ENCODE measurements at places on chromosomes 5 and 9.

DNA sequence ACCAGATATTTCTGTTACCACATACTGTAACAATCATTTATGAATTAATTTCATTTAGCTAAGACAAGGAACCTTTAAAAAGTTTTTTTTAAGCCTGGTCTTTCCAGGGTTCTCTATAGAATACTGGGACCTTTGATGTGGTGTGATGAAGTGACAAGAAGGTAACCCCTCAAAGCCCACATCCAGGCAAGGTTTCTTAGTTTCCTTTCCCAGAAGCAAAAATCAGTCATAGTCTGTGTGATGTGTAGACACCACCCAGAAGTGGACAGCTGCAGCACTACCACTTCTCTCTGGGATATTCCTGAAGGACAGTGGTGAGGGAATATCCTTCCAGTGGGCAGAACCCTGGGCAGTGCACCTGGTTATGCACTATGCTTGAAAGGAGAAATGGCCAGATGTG lies 115.6 kb downstream of the TTC39B start:
- no peak for DNase-seq

GRCh38 chr5:41345295-41345694 lies 132.0 kb upstream of the C6 start:
- DNase-seq = no peak

DNA sequence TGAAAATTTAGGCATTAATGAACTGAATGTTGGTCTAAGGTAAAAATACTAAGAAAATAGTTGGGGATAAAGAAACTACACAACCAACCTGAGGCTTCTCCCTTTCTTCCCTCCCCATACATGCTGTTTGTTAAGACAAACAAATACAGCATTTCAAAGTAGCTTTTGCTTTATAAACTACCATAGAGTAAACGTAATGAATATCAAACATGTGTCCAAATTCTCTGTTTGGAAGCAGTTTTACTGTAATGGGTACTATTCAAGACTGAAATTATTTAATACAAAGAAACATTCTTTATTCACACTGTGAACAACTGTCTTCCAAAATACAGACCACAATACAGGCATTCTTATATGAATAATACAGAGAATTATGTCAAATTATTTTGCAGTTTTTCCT lies 52.0 kb downstream of the SLC44A1 start:
- no peak for DNase-seq

DNA sequence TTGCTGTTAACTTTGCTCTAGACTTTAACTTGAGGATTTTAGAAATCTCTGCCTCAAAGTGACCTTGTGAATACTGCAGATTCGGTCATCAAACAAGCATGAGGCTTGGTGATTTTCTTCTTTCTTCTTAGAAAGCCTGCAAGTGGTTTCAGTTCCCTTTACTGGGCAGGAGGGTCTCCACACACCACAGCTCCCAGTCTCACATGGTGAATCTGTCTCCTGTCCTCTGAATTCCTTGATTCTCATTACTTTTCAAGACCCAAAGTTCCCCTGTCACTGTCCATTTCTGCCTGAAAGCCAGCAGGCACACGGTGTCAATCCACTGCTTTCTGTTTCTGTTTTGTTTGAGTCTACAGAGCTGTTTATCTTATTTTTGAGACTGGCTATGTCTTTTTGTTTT lies 14.1 kb downstream of the HSPB3 start:
- DNase-seq = no peak

GRCh38 chr5:31770998-31771397 lies 132.1 kb downstream of the PDZD2 start:
- no peak for DNase-seq

GRCh38 chr5:36861871-36862270 lies 14.7 kb upstream of the NIPBL start:
- no peak for DNase-seq

GRCh38 chr5:131609774-131610173 lies 25.3 kb downstream of the RAPGEF6 start:
- no peak for DNase-seq

- no peak for DNase-seq
These were observed 126.1 kb downstream of the GAS1 start for GRCh38 chr9:86821006-86821845.

- no peak for DNase-seq
These were observed 283.1 kb upstream of the ADAMTSL1 start for GRCh38 chr9:18190671-18191374.

GRCh38 chr5:58018016-58018415 lies 441.9 kb downstream of the PLK2 start:
- no peak for DNase-seq

DNA sequence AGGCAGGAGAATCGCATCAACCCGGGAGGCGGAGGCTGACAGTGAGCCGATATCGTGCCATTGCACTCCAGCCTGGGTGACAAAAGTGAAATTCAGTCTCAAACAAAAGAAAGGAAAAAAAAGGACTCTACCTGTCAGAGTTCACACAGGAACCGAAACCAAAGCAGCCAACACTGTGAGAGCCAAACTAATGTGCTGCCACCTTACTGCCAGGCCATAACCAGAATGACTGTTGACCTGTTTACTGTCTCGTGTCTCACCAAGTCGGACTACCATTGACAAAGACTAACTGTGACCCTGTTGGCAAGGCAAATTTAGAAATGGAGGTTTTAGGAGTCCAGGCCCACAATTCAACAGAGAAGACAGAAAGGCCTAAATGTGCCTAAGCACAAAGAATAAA lies 112.4 kb downstream of the ANXA2R start:
- no peak for DNase-seq

GRCh38 chr5:131272307-131272706 lies 8.5 kb downstream of the CDC42SE2 start:
- DNase-seq = no peak

DNA sequence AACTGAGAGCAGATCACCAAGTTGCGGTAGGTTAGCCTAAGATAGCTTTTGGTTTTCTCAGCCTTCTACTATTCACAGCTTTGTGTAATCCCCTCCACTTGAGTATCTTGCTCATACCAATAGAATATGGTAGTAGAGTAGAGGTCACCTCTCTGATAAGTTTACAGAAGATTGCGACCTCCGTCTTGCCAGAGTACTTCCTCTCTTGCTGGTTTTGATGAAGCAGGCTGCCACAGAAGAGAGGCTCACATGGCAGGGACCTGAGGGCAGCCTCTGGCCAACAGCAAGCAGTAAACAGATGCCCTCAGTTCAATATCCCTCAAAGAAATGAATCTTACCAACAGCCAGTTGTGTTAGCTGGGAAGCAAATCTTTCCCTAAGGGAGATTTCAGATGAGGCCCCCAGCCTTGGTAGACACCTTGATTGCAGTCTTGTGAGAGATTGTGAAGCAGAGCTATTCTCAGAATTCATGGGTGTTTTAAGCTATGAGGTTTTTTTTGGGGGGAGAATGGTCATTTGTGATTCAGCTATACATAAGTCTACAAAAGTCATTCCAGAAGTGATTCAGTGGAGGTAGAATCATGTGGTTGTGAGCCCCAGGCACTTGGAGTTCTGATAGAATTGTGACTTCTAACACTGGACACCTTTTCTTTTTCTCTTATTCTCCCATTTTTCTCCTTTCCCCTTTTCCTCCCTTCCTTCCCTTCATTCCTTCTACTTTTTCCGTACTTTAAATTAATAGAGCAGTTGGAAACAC lies 22.7 kb upstream of the CDKN2B start:
- no peak for DNase-seq

GRCh38 chr9:68793605-68794343 lies 88.7 kb downstream of the PIP5K1B start:
- DNase-seq = no peak

- no peak for DNase-seq
These were observed 59.4 kb downstream of the NDUFAF2 start for GRCh38 chr5:61004448-61004847.

DNA sequence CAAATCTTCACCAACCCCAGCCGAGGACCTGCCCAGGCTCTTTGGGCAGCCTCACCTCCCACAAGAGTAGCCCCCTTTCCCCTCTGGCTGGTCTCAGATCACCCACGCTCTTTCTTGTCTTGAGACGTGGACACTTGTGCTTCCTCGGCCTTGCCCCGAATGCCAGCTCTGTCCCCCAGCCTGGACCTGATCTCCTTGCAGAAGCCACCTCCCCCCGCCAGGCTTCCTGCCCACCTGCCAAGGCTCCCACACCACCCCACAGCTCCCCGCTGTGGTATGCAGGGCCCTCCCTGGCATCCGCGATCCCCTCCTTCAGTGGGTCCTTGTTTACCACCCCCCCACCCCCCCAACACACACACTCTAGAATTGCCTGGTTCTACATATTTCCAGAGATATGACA lies 133.7 kb downstream of the ROR2 start:
- DNase-seq = no peak

- DNase-seq = no peak
These were observed 978 bp upstream of the UBE2B start for GRCh38 chr5:134370311-134370870.

DNA sequence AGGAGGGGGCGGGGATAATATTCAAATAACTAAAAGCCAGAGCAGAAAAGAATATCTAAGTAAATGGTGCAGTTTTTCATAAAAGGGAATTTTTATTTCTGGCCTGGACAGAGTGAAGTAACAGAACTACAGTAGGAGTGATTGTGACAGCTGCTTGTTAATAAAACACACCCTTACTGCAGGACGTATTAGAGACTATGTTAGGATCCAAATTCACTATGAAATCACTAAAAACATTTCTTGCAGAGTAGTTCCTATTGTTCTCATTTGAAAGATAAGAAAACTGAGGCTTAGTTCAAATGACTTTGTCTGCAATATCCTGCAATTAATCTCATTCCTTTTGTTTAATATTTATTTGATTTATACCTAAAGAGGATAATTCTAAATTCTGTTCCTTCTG lies 39.5 kb downstream of the FAM174A start:
- no peak for DNase-seq

DNA sequence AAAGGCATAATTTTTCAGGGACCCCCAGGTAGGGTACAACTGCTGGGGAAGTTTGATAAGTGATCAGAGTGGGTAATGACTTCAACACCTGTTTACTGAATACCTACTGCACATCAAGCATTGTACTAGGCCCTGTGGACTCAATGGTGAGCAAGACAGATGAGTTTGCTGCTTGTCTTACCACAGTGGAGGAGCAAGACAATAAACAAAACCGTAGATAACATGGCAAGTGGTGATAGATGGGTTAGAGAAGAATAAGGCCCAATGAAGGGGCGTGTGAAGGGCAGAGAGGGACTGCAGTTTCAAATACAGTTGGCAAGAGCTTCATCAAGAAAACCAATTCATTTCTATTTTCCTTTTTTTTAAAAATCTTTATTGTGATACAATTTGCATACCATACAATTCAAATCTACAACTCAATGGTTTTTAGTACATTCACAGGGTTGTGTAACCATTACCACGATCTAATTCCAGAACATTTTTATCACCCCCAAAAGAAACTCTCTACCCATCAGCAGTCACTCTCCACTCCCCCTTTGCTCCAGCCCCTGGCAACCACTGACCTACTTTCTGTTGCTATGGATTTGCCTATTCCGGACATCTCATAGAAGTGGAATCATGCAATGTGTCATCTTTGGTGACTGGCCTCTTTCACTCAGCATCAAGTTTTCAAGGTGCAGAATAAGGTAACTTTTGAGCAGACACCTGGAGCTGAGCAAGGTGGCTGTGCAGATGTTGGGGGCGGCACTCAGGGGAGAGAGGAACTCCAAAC lies 31.9 kb upstream of the HAND1 start:
- no peak for DNase-seq

Data from stimulated activated CD4-positive, alpha-beta T cell treated with anti-CD3 and anti-CD28 coated beads, Interleukin-4, amount 100 ng/mL, for 4 hours (primary cell).